ENCODE measurements at places on chromosomes 2 and 18.

- DNase-seq: no peak
Observed at GRCh38 chr2:149692961-149693396, 105.4 kb upstream of the MMADHC start.

GRCh38 chr18:47175283-47175897, 774 bp downstream of the IER3IP1 start:
- no peak for DNase-seq

- DNase-seq: no peak
Observed at GRCh38 chr2:151334082-151334815, 23.1 kb upstream of the TNFAIP6 start.

DNA sequence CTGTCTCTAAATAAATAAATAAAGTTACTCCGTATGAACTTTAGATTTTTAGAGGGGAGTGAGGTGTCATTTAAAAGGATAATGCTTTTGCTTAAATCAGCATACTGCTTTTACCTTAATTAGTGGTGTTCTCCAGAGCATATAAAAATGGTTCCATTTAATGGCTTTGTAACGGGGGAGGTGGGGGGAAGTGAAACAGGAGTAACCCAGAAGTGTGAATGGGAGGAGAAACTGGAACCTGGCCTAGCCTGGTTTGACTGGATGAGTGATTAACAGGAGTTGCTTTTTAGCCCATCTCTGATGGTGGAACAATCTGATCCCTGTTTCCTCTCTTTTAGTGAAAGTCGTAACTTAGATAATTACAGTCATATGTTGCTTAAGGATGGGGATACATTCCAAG, 1.6 kb downstream of the CNDP2 start:
- DNase-seq: no peak

- DNase-seq: no peak
Observed at GRCh38 chr2:118059919-118060478, 28.3 kb upstream of the INSIG2 start.

Measured in spinal cord (tissue), 10 donors.